ENCODE measurements at places on chromosomes 13 and 19.

GRCh38 chr19:7418596-7418995, 69.9 kb downstream of the ARHGEF18 start:
- no peak for DNase-seq

- no peak for DNase-seq
Observed at GRCh38 chr13:31191748-31192147, 8.0 kb upstream of the B3GLCT start.

DNA sequence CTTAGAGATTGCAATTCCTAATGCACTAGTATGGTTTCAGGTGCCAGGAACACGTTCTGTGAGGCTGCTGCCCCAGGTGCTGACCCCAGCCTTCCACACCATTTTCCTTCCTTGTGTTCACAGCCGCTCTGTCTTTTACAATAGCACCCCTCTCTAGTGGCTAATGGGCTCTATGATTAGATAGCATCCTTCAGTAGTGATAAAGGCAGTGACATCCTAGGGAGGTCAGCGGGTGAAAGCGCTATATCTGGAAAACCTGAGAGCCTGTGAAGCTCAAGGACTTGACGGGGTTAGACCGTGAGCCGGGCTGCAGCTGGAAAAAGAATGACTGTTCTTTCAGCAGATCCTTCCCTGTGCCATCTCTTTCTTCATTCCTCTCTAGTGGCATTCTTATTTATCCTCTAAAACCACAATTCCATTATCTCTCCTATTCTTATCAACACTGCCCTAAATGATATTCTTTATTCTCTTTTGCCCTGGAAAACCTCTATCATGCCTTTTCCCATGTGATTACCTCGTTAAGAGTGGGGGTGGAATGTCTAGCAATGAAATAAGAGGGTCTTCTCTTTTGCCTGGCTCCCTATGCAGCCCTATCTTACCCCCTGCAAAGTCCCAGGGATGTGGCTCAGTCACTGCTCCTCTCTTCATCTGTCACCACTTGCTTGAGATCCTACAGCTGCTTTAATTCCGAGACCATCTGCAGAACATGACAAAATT, 21.8 kb downstream of the ALOX5AP start:
- DNase-seq = no peak

DNA sequence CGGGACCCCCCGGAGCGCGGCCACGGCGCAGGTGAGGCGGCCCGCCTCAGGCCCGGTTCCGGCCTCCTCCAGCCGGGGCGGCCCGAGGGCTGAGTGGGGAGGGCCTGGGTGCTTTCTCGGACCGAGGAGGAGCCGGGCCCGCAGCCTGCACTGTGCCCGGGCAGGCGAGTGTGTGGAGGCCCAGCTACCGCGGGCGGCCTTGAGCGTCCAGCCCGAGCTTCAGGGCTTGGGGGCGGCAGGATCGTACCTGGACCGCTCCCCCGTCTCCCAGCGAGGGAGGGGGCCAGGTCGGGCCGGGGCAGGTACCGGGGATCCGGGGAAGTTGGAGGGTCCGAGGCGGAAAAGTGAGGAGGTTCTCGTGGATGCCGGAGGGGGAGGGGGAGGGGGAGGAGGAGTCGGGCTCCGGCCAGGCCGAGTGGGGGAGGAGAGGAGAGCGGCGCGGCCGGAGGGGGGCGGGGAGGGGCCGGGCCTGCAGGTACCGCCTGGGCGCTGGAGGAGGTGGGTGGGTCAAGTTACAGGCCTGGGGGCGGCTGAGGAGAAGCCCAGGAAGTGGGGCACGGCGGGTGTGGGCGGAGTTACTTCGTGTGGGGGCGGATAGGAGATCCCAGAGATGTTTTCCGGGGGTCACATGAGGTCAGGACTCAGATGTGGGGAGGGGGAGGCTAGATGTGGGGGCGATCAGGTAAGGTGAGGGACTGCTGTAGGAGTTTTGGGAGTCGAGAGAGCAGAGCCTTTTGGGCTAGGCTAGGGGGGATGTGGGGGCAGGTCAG, 545 bp downstream of the NACC1 start:
- no peak for DNase-seq

DNA sequence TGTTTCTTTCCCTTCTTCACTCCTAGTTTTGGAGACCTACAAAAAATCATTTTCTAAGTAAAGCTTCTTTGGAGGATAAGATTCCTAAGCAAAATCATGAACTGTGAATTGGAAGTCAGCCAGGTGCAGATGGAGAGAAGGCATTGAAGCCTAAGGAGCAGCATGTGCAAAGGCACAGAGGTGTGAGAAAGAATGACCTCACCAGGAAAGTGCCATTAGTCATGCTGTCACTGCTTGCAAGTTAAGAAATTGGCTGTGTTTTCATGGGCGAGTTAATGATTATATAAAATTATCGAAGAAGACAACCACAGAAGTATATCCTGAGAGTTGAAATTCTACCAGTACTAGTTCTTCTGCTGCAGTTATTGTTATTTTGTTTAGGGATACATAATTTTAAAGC, 80.3 kb upstream of the KLHL1 start:
- DNase-seq = no peak

DNA sequence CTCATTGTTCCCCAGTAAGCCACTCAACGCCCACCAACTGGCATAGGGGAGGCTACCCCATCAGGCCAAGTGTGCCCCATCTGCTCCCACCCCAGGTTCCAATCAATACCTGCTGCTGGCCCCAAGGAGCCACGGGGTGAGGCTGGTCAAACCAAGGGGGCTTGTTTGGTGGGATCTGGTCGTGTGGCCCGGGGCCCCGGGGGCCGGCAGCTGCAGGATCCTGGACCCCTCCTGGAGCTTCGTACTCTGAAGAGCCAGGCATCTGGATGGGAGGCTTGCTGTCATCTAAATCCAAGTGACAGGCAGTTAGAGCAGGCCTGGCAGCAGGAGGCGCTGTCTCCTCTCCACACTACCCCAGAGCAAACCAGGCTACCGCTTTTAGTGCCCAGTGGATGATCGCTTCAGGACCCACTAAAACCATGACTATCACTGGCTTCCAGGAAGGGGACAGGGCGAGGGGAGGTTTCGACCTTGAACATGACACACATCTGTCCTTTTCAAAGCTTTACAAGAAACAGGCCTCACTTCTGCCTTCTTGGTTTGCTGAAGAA, 14.2 kb downstream of the CHERP start:
- DNase-seq = no peak

DNA sequence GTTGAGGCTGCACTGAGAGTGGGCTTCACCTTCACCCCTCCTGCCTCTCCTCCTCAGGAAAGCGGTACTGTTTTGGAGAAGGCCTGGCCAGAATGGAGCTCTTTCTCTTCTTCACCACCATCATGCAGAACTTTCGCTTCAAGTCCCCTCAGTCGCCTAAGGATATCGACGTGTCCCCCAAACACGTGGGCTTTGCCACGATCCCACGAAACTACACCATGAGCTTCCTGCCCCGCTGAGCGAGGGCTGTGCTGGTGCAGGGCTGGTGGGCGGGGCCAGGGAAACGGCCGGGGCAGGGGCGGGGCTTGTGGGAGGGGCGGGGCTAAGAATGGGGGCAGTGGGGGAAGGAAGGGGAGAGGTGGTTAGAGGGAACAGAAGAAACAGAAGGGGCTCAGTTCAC, 7.5 kb downstream of the CYP2A13 start:
- no peak for DNase-seq

DNA sequence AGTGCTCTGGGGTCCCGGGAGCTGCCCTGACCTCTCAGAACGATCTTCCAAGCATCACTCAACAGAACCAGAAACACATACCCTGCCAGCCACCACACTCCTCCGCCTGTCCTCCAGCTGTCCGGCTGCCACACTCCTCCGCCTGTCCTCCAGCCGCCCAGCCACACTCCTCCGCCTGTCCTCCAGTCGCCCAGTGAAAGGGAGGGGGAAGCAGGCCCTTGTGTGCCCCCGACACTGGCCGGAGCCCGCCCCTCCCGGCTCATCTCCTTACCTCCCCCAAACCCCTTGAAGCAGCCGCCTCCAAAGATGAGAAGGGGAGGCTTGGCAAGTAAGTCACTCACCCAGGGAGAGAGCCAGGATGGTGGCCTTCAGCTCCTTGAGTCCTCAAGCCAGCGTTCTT, 40.2 kb downstream of the STK24 start:
- no peak for DNase-seq

DNA sequence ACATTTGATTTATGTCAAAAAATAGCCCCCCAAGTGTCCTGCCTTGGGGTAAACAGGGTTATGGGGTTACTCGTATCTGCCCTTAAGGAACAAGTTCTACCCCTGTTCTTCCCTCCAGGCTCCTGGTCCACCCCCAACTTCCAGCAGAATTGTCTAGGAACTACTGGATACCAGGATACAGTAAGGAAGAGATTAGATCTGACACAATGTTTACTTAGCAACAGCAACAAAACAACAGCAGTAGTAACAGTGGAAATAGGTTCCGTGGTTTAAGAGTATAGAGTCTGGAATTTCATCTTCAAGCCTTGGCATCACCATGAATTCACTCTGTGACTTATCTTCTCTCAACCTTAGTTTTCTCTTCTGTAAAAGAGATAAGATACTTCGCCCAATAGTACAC, 1.7 kb upstream of the FAM98C start:
- no peak for DNase-seq

DNA sequence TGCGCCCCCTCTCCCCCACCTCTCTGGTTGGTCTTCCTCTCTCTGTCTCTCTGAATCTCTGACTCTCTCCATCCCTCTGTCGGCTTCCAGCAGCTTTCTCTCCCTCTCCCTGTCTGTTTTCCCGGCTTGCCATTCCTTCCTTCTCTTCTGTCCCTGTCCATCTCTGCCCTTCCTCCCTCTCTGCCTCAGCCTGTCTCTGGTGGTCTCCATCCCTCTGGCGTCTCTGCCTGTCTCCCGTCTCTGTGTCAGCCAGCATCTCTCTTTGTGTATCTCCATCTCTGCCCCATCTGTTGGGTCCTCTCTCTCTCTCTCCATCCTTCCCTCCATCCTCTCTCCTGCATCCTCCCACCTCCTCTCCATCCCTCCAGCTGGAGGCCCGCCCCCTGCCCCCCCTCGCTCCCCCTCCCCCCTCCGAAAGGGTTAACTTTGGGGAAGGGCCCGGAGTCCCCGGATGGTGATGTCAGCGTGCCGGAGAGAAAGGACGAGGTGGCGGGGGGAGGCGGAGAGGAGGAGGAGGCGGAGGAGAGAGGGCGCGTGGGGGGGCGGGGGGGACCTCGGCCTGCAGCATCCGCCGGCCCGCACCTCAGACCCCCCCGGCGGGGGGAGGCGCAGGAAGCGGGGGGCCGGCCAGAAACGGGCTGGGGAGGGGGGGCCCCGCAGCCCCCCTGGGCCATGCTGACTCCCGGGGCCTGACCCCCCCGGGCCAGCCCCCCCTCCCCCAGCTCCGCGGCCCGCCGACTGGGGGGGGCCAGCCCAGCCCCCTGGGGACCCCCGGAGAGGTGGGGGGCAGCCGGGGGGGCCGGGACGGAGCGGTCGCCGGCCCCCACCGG, at the start of gene BRSK1:
BRSK1 (plus strand) TSS at position 450 of the 830 bp plus-strand sequence. CDS start 446 bp downstream, outside the sequence.
- DNase-seq = no peak

- no peak for DNase-seq
Observed at GRCh38 chr13:113651511-113652403, 6.2 kb downstream of the ATP4B start.

DNA sequence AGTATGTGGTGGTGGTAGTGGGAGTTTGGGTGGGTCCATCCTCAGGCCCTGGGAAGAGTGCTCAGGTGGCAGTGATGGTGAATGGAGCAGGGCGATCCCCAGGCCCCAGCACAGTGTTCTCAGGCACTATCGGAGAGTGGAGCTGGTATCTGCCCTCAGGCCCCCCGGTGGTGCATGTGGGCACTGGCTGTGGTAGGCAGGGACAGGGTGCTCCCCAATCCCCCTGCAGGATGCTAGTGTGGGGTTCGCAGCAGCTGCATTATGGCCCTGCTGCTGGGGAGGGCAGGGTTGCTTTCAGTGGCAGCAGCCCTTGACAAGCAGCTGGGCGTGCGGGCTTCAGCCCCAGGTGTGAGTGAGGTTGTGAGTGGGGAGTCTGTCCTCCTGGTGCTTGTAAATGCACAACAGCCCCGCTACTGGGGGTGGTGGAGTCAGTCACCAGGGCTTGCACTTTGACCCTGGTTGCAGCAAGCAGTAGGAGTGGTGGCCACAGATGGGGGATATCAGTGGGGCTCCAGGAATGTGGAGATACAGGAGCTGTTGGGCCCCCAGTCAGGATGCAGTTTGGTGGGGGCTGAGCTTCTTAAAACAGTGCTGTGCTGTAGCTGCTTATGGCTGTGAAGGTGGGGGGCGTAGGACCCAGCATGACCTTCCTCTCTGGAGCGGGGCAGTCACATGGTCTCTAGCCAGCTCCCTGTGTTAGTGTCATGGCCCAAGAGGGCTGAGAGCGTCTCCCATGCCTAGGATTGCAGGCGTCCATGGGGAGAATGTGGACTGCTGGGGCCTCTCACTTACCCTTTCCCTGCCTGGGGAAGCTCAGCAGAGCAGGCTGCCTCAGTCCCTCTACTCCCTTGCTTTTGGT, 38.7 kb upstream of the ARHGEF7 start:
- DNase-seq = no peak

GRCh38 chr19:14061751-14062557, at the start of gene PALM3:
TSS of gene PALM3 (minus strand) at chr19:14062076. CDS start at chr19:14061980, 96 bp downstream.
- no peak for DNase-seq

- DNase-seq = no peak
Observed at GRCh38 chr19:19966862-19967261, 66.1 kb downstream of the ZNF93 start.

- DNase-seq = no peak
Observed at GRCh38 chr13:30253830-30254229, 53.5 kb downstream of the KATNAL1 start.

DNA sequence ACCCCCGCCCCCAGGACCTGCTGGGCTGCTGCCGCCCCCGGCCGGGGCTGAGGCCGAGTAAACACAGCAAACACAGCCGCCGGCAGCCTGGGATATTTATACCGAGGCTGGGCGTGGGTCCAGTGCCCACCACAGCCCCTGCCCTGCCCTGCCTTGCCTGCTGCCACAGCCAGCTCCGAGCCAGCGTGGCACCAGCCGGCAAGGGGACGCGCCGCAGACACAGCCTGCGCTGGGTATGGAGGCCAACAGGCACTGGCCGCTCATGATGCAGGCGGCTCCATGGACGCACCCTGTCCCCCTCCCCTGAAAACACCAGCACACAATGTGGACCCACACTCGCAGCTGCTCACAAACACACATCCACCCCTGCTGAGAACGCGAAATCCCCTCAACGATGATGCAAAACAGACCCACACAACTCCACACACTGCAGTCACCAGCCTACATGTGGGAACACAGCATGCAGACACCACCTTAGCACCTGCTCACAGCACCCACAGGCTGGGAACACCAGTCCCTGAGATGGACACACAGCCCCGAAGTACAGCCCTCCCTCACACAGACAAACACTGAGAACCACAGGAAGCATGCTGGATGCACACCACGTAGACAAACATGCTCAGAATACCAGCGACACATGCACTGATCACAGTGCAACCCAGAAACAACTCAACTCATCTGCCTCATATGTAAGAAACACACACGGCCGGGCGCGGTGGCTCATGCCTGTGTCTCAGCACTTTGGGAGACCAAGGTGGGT, 16.2 kb downstream of the CCDC97 start:
- no peak for DNase-seq
